ENCODE measurements at places on chromosomes 2 and 18. TPM values are rescaled to one million over a fixed set of nuclear protein-coding genes. Genes with fewer than 3 reads are reported as not detected.

Gene MEP1B
- total RNA-seq = not detected

Gene C1QL2
- not detected for total RNA-seq

Gene CDH7
- total RNA-seq = not detected

Gene RAX
- not detected for total RNA-seq

Gene MPP4
- total RNA-seq = 0.62 TPM

Gene OSR1
- 70.5 TPM for total RNA-seq

Gene MBP
- 19.0 TPM for total RNA-seq

Gene TMEM178A
- total RNA-seq = 1.0 TPM

Gene RGPD8
- 6.4 TPM for total RNA-seq

Gene GALNT5
- total RNA-seq = 11.3 TPM

Gene TLX2
- total RNA-seq = not detected

Gene GRHL1
- total RNA-seq = not detected

Gene SLC19A3
- 5.2 TPM for total RNA-seq

Gene SLC5A6
- total RNA-seq = 12.2 TPM

Gene CHN1
- total RNA-seq = 12.5 TPM

Gene LYG2
- not detected for total RNA-seq

Gene GCG
- not detected for total RNA-seq

Gene TCF4
- 94.2 TPM for total RNA-seq

Gene WDR33
- total RNA-seq = 15.0 TPM

Gene ACADL
- total RNA-seq = not detected
